Right renal pelvis (tissue), 4 donors: ENCODE measurements at places on chromosomes 7 and 10.

- DNase-seq = no peak
These were observed 2.8 kb downstream of the LGI1 start for GRCh38 chr10:93760490-93760889.

GRCh38 chr10:104867966-104868598 is 227.0 kb downstream of the SORCS3 start:
- no peak for DNase-seq

- DNase-seq = peak; percentile 22
These were observed 28.4 kb upstream of the SEMA3E start for GRCh38 chr7:83677180-83677866.

GRCh38 chr7:154907651-154908620 is 95.0 kb downstream of the PAXIP1 start:
- DNase-seq = no peak

GRCh38 chr10:106402458-106402857 is 762.0 kb downstream of the SORCS1 start:
- DNase-seq = no peak

- DNase-seq = no peak
These were observed 20.9 kb upstream of the ANAPC16 start for GRCh38 chr10:72194949-72195348.

DNA sequence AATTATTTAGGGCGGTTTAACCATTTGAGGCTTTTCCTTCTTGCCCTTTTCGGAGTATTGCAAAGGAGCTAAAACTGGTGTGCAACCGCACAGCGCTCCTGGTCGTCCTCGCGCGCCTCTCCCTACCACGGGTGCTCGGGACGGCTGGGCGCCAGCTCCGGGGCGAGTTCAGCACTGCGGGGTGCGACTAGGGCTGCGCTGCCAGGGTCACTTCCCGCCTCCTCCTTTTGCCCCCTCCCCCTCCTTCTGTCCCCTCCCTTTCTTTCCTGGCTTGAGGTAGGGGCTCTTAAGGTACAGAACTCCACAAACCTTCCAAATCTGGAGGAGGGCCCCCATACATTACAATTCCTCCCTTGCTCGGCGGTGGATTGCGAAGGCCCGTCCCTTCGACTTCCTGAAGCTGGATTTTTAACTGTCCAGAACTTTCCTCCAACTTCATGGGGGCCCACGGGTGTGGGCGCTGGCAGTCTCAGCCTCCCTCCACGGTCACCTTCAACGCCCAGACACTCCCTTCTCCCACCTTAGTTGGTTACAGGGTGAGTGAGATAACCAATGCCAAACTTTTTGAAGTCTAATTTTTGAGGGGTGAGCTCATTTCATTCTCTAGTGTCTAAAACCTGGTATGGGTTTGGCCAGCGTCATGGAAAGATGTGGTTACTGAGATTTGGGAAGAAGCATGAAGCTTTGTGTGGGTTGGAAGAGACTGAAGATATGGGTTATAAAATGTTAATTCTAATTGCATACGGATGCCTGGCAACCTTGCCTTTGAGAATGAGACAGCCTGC is 3.1 kb downstream of the FZD1 start:
- DNase-seq = no peak

DNA sequence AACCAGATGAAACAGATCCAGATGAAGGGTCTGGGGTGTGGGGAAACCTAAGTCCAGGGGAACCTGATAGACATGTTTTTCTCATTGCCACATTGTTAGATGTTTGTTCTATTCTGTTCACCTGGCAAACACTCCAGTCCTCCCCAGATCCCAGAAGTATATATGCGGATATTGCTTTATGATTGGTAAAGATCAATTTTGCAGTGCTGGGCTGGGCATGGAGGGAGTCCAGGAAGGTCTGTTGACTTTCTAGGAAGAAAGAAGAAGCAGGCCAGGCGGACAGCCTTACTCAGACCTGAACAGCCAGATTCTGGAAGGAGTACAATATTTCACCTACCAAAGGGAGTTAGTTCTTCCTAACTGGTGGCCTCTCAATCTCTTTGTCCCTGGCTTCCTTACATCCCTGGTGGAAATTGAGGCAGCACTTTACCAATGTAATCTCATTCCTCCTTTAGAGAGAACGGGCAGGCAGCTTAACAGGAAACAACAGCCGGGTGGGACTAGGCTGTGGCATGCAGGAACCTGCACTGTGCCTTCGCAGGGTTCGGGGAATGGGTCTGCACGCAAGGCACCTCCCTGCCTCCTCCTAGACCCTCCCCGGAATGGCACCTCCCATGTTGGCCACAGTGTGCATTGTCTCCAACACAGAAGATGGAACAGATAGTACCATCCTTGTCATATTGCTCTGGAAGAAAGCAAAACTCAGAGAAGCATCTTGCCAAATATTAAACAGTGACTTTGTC is 930 bp downstream of the GIMAP6 start:
- DNase-seq = no peak

DNA sequence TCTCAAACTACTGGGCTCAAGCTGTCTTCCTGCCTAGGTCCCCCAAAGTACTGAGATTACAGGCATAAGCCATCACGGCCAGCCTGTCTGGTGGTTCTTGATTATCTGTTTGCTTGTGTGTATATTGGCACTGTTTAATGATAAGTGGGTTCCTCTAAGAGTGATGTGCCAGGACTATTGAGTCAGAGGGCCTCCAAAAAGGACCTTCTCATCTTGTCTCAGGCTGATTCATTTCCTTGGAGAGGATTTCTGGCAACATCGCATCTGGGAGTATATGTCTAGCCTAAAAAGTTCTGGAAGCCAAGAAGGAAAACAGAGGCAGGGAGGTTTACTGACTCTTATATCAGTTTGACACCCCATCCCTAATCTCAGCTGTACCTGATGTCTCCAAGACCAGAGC is 27.1 kb upstream of the AKAP9 start:
- no peak for DNase-seq

- no peak for DNase-seq
These were observed 463.2 kb downstream of the GALNT17 start for GRCh38 chr7:71595176-71595575.

- no peak for DNase-seq
These were observed 123.9 kb upstream of the FAM171A1 start for GRCh38 chr10:15494850-15495506.

GRCh38 chr10:130741901-130742855 is 569.3 kb downstream of the TCERG1L start:
- no peak for DNase-seq

GRCh38 chr7:1646957-1647891 is 22.9 kb upstream of the ELFN1 start:
- DNase-seq = no peak

- peak; percentile 19 for DNase-seq
These were observed 131.1 kb upstream of the TBX20 start for GRCh38 chr7:35384761-35385700.

GRCh38 chr10:28494420-28494819 is 38.5 kb upstream of the WAC start:
- no peak for DNase-seq
